Neural crest cell (in vitro differentiated cells): ENCODE measurements at places on chromosomes 6 and 20. TPM values are rescaled to one million over a fixed set of nuclear protein-coding genes. Genes with fewer than 3 reads are reported as not detected.

GRCh38 chr6:136501096-136501495 lies 49.1 kb downstream of the MAP7 start:
- peaks cover 9% of the 10 kb centered on the region for H3K4me1 ChIP-seq
- no peaks in the 10 kb centered on the region for H3K36me3 ChIP-seq
- no peak overlapping the region for H3K4me3 ChIP-seq
- no peak for DNase-seq

DNA sequence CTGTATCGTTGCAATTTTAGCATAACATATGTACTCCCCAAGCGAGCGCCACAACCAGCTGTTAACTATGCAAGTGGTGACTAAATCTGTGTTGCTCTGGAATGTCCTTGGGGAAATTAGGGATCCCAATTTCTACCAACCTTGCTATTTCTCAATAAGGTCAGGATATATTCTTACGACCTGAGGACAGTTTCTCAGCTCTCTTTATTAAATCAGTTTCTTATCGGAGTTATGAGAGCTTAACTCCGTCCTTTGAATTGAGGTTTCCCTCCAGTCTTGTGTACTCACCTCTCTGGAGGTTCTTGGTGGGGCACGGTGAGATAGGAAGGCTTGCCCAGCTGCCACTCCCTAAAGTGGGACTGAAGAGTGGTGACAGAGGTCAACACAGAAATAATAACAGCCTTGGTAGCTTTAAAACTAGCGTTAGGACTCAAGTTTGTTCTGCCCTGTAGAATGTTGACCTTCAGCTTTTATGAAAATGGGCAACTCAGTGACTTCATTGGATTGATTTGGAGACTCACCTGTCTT lies 694 bp downstream of the MRPS18B start:
- peak overlapping the region; percentile 99 for H3K4me3 ChIP-seq
- peaks cover 44% of the 10 kb centered on the region for H3K4me1 ChIP-seq
- H3K36me3 ChIP-seq = peaks cover 34% of the 10 kb centered on the region
- H3K27ac ChIP-seq = peak overlapping the region; percentile 39
- no peak for DNase-seq
- peaks cover 30% of the 10 kb centered on the region for H3K27me3 ChIP-seq

- no peak overlapping the region for H3K4me3 ChIP-seq
- H3K27ac ChIP-seq = no peak overlapping the region
- no peaks in the 10 kb centered on the region for H3K27me3 ChIP-seq
- DNase-seq = no peak
- H3K36me3 ChIP-seq = no peaks in the 10 kb centered on the region
- no peaks in the 10 kb centered on the region for H3K4me1 ChIP-seq
Observed at GRCh38 chr20:18436847-18437246, 30.0 kb downstream of the DZANK1 start.

DNA sequence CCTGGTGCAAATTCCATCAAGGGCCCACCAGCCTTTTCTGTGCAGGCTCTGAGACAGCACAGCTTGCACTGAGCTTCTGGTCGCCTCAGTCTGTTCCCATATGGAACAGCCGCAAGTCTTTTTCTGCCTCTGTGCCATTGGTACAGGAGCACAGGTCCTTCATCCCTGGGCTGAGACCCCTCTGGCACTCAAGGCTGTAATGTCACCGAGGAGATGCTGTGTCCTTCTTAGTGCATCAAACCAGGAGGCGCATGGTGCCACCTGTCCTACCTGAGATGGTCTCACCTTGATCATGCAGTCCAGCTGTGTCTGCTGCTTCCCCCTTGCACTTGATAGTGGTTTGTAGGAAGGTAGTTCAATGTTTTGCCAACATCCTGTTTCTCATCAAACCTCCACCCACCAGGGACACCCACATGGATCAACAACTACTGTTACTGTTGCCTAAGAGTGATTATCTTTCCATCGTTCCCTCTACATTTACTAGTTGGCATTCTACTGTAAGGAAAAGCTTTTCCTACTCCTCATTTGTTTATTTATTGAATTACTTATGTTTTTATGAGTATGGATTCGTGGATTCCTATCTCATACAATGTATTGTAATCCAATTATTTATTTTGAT lies 29.0 kb downstream of the FAM50B start:
- no peak for DNase-seq
- no peaks in the 10 kb centered on the region for H3K4me1 ChIP-seq
- H3K27ac ChIP-seq = no peak overlapping the region
- H3K27me3 ChIP-seq = no peaks in the 10 kb centered on the region

GRCh38 chr6:150486048-150486447 lies 113.6 kb upstream of the PLEKHG1 start:
- no peak overlapping the region for H3K4me3 ChIP-seq
- H3K36me3 ChIP-seq = no peaks in the 10 kb centered on the region
- no peaks in the 10 kb centered on the region for H3K27me3 ChIP-seq
- no peak overlapping the region for H3K27ac ChIP-seq
- no peaks in the 10 kb centered on the region for H3K4me1 ChIP-seq

DNA sequence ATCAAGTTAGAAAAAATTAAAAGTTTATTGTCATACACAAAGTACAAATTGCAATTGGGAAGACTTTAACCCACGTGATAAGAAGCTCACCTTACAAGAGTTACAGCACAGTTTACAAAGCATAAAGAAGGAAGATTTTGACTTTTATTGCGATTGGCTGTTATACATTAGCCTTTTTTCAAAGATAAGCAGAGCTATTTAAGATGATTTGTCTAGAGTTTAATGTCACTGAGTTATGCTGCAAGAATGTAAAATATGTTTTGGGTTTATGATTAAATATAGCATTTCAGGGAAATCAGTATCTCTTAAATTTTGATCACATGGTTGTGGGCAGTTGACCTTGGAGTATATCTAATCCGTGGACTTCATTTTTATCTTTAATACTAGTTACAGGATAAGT lies 664.2 kb upstream of the PTCHD4 start:
- no peak overlapping the region for H3K27ac ChIP-seq
- no peaks in the 10 kb centered on the region for H3K4me1 ChIP-seq
- no peaks in the 10 kb centered on the region for H3K27me3 ChIP-seq
- no peaks in the 10 kb centered on the region for H3K36me3 ChIP-seq
- DNase-seq = no peak

GRCh38 chr20:23118144-23118543 lies 32.0 kb upstream of the CD93 start:
- H3K27me3 ChIP-seq = no peaks in the 10 kb centered on the region
- no peak overlapping the region for H3K27ac ChIP-seq
- H3K36me3 ChIP-seq = no peaks in the 10 kb centered on the region
- DNase-seq = no peak
- no peak overlapping the region for H3K4me3 ChIP-seq

DNA sequence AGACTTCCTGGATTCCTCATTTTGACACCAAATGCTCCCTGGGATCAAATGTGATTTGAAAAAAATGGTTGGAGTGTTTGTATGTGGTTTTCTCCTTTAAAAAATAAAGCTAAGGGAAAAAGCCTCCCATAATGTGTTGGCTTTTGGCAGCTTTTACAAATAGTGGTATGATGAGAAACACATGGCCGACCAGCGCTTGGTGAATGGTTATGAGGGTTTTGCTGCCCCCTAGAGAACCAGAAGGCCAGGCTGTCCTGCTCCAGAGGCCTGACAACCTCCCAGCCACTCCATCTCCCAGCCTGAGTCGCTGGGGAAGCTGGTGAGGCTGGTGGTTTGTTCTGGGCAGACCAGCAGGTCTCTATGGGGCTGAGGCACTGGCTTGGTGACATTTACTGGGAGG lies 69.3 kb downstream of the CLIC5 start:
- no peaks in the 10 kb centered on the region for H3K27me3 ChIP-seq
- H3K36me3 ChIP-seq = no peaks in the 10 kb centered on the region
- H3K4me3 ChIP-seq = no peak overlapping the region
- no peak for DNase-seq
- H3K4me1 ChIP-seq = peaks cover 10% of the 10 kb centered on the region
- H3K27ac ChIP-seq = no peak overlapping the region

GRCh38 chr6:32744776-32745175 lies 3.6 kb downstream of the HLA-DQA2 start:
- H3K4me3 ChIP-seq = no peak overlapping the region
- H3K4me1 ChIP-seq = no peaks in the 10 kb centered on the region
- no peaks in the 10 kb centered on the region for H3K36me3 ChIP-seq
- H3K27ac ChIP-seq = no peak overlapping the region

GRCh38 chr6:106799031-106799894 lies 169.9 kb downstream of the QRSL1 start:
- no peaks in the 10 kb centered on the region for H3K27me3 ChIP-seq
- DNase-seq = no peak

DNA sequence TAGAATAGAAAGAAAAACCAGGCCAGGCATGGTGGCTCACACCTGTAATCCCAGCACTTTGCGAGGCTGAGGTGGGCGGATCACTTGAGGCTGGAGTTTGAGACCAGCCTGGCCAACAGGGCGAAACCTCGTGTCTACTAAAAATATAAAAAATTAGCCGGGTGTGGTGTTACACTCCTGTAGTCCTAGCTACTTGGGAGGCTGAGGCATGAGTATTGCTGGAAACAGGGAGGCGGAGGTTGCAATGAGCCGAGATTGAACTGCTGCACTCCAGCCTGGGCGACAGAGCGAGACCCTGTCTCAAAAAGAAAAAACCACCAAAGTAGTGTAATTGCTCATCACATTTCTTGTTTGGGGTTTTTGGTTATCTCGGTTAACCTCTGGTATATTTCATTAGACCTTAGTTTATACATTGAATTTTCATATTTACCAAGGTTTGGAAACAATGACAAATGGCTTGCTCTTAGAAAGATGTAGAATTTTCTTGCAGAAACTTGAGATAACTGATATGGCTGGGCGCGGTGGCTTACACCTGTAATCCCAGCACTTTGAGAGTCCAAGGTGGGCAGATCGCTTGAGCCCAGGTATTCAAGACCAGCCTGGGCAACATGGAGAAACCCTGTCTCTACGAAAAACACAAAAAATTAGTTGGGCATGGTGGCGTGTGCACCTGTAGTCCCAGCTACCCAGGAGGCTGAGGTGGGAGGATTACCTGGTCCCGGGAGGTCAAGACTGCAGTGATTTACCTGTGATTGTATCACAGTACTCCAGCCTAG lies 14.2 kb downstream of the ITCH start:
- no peak for DNase-seq
- no peak overlapping the region for H3K27ac ChIP-seq
- H3K4me3 ChIP-seq = no peak overlapping the region
- no peaks in the 10 kb centered on the region for H3K27me3 ChIP-seq
- H3K36me3 ChIP-seq = peaks cover 14% of the 10 kb centered on the region

CFAP61 gene
- total RNA-seq = 1.7 and 1.9 TPM in 2 replicates

GPR6 gene
- total RNA-seq = not detected in 2 replicates

MAD2L1BP gene
- total RNA-seq = 43.2 and 43.5 TPM in 2 replicates

SH3BGRL2 gene
- 11.1 and 11.8 TPM in 2 replicates for total RNA-seq

SMLR1 gene
- not detected in 2 replicates for total RNA-seq

DDR1 gene
- 160 and 178 TPM in 2 replicates for total RNA-seq
